Thymus (tissue), 14 donors: ENCODE measurements at places on chromosomes 16 and 17.

GRCh38 chr16:12584488-12585233, 219.0 kb downstream of the CPPED1 start:
- DNase-seq = no peak

GRCh38 chr16:75497558-75497957, 2.3 kb upstream of the CHST6 start:
- DNase-seq = no peak

- no peak for DNase-seq
Measured at GRCh38 chr16:1809281-1809801, 15.8 kb upstream of the IGFALS start.

GRCh38 chr17:77496401-77496801, 355.6 kb downstream of the SEC14L1 start:
- no peak for DNase-seq

- no peak for DNase-seq
Measured at GRCh38 chr17:59401725-59402124, 70.3 kb downstream of the YPEL2 start.

GRCh38 chr17:66302761-66303626, 581 bp downstream of the PRKCA start:
- no peak for DNase-seq

DNA sequence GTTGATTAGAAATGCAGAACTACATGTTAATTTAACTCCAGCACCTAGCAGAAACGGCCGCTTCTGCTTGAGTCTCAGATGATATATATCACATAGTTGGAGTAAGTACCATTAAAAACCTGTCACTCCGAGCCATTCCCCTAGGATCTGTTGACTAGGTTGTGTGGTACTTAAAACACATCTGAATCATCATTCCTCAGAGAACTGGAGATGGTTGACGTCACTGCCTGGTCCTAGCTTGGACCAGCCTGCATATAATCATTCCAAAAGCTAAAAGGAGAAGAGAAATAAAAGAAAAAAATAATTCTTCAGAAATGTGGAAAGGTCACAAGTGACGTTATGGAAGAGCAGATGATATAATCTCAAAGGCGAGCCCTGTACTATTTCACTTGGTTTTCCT, 31.3 kb upstream of the RASL10B start:
- DNase-seq = no peak

DNA sequence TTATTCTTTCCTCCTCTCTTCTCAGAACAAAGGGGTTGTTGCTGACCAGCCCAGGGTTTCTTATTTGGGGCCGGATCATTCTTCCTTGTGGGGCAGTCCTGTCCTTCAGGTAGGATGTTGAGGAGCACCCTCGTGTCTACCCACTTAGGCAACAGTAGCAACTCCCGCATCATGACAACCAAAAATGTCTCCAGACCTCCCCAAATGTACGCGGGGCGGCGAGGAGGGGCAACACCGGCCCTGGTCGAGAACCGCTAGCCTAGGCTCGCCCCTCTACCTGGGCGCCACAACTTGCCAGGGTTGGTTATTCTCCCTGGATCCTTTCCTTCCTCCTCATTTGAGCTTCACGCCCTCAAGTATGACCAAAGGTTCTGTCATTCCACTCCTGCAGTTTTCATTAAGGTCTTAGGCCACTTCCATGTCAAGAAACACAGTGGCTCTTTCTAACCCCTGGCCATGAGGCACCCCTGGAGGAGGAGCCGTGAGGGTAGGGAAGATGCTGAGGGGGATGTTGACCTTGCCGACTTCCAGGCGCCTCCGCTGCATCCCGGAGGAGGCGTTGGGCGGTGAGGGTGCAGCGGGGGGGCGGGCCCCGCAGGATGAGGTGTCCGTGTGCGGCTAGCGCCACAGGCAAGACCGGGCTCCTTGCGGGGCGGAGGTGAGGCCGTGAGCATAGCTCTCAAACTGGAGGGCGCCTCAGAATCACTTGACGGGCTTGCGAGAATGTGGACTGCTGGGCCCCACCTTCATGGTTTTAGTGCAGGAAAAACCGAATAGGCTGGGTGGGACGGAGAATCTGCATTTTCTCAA, 712 bp upstream of the SPECC1 start:
- no peak for DNase-seq

- DNase-seq = no peak
Measured at GRCh38 chr17:48433896-48434295, 3.9 kb upstream of the SKAP1 start.

DNA sequence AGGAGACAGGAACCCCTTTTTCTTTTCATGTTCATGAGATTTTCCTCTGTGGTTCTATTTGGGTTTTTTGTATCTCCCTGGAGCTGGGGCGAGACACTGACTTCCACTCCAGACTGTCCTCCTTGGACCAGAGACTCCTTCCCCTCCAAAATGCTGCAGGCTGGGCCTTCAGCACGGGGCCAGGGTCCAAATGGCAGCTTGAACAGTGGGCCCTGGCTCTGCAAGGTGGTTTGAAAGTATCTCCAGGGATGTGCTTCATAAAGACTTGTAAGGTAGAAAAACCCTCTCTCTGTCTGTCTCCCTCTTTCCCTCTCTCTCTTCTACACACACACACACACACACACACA, 236.1 kb downstream of the ZNF423 start:
- DNase-seq = no peak

GRCh38 chr17:82314012-82314726, 3.2 kb downstream of the CD7 start:
- no peak for DNase-seq

DNA sequence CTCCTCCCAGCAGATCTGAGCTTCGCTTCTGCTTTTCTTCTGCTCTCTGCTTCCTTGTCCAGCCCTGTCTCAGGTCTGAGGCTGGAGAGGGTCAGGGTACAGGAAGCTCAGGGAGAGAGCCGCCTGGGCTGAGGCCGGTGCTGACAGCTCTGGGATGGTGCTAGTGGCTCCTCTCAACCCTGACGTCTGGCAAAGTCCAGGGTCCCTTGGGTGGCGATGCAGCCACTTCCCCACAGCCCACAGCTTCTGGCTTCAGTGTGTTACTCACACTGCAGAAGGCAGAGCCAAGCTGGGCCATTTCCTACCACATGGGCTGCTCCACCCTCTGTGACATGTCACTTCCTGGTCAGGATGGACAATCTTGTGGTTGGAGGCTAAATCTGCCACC, at the start of gene CD300C:
Gene CD300C, minus strand, starts transcription at position 273 of the 388 bp plus-strand sequence. CDS start 333 bp downstream, outside the sequence.
- no peak for DNase-seq

DNA sequence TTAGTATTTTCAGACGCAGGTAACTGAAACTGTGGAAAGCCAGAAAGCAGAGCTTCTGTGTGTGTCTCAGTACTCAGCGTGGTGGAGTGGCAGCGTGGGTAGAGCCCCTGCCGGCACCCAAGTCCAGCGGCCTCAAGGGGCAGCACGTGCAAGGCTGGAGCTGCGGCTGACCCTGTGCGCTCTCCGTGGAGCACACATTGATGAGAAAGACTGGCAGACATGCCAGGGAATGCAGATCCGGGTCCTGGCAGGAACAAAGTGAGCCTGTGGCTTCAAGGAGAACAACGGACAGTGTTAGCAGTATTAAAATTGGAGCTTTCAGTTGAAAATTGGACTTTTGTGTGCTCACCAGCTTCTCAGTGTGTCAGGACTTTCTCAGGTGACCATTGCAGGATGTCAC, 23.3 kb downstream of the ZC3H18 start:
- no peak for DNase-seq

DNA sequence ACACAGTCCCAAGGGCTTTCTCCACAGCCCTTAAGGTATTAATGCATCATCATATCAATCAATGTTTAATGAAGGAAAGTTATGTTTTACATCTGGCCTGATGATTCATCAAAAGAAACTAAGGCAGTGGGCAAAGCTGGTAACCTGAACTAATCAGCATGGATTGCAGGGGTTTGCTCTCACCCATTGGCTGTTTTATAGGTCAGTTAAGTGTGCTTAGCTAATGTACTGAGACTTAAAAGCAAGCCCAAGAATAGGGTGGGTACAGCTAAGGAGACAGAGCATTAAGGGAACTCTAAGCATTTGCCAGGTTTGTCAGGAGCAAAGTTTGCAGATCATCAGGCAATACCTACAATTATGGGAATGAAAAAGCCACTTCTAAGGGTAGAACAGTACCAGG, 1247.6 kb downstream of the CDH8 start:
- no peak for DNase-seq

DNA sequence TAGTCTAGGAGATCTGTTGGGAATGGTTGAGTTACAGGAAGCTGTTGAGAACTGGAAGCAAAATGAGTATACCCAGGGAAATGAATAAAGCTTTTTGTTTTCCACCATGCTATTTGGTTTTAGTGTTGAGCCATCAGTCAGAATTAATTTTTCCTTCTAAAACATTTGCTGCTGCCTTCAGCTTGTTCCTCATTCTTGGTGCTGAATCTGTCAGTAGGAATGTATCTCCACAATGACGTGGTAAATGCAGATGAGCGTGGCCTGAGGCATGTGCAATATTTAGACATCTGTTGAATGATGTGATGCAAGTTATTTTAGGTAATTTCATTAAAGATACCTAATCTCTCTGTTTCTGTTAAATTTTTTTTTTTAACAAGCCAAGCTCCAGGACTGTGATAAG, 10.9 kb downstream of the HAPSTR1 start:
- DNase-seq = no peak

- no peak for DNase-seq
Measured at GRCh38 chr16:57382535-57383275, 10.4 kb downstream of the CX3CL1 start.

GRCh38 chr17:82647593-82648164, 565 bp downstream of the WDR45B start:
- DNase-seq = no peak

- peak; percentile 63 for DNase-seq
Measured at GRCh38 chr16:27169511-27170071, 33.7 kb upstream of the KDM8 start.

DNA sequence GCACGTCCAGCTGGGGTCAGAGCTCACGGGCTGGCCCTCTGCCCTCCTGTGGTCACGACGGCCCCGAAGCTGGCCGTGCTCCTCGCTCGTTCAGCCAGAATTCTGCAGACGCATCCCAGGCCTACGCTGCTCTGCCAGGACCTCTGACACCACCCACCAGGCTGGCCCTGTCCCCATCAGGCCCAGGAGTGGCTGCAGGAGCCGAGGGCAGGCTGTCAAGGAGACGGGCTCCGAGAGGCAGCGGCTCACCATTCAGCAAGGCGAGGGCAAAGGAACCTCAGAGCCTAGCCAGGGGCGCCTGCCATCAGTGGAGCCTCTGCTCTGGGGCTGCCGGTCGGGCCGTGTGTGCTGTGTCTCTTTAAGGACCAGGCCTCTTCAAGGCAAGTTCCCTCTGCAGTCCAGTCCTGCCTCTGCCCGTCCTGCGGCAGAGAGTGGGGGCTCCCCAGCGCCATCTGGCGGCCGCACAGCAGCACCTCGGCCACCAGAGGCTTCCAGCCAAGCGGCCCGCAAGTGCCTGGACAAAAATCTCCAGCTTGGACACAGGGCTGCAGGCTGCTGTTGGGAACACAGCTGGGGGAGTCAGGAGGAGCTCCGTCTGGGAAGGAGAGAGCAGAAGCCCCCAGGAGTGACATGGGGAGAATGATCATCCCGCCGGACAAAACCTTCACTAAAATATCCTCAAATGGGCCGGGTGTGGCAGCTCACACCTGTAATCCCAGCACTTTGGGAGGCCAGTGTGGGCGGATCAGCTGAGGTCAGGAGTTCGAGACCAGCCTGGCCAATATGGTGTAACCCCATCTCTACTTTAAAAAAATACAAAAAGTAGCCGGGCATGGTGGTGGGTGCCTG, 7.4 kb upstream of the ABR start:
- peak; percentile 29 for DNase-seq

- DNase-seq = no peak
Measured at GRCh38 chr17:64024781-64025731, 4.6 kb upstream of the ICAM2 start.

DNA sequence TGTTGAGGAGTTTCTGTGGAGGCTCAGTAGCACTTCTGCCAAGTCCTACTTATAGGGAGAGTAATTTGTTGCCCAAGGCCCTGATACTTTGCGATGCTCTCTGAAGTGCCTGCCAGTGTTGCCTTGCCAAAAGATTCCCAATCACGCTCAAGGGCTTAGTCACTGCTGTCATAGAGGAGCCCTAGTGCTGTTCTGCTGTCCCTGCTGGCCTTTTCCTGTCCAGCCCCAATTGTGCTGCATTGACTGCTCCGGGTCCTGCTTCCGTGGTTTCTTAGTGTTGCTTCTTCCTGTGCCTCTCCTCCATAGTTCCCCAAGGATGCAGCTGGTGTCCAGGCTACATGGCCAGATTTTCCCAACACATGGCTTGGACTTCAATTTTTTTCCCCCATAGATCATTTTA, 13.9 kb downstream of the NUP93 start:
- DNase-seq = no peak

GRCh38 chr16:73956587-73957494, 339.8 kb upstream of the PSMD7 start:
- peak; percentile 70 for DNase-seq

DNA sequence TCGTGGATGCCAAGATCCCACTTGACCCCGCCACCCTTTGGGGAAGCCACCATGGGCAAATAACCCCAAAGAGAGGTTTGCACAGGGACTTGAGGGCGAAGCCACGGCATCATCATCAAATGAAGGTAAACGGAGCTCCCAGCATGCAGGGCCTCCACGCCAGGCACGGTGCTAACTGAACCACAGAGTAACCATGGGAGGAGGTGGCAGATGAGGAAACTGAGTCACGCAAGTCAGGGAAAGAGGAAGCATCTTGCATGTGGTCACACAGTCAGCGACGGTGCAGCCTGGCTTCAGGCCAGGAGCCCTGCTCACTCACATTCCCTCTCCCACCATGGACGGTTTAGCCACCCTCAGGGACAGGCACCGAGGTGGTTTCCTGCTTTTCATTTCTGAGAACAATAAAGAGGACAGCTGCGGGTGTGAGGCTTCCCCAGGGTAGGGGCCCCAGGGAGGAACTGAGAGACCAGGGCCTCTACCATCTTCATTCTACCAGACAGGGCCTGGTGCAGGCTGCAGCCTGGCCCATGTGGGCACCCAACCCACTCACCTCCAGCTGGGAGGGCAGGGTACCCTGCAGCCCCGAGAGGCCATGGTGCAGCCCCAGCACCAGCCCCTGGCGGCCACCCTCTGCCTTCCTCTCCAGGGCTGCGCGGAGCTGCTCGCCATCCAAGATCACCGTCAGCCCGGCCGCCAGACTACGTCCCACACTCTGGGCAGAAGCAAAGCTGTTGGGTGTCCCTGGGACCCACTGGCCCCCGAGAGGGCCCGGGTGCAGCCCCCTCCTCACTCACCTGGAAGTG, 78.3 kb downstream of the RMI2 start:
- DNase-seq = no peak

- DNase-seq = no peak
Measured at GRCh38 chr17:12078791-12079190, 58.1 kb downstream of the MAP2K4 start.

- no peak for DNase-seq
Measured at GRCh38 chr16:75062135-75062975, 54.2 kb downstream of the LDHD start.

GRCh38 chr16:79182616-79183015, 417.9 kb downstream of the MAF start:
- no peak for DNase-seq

GRCh38 chr17:82439194-82439828, 11.2 kb downstream of the CYBC1 start:
- DNase-seq = no peak

- DNase-seq = no peak
Measured at GRCh38 chr16:28179354-28179753, 32.4 kb downstream of the XPO6 start.

- DNase-seq = no peak
Measured at GRCh38 chr16:84228256-84228838, 11.5 kb downstream of the KCNG4 start.
